ENCODE measurements at places on chromosomes 11 and 22.
A peak's percentile ranks its signal among the peaks of the same experiment; 100 is the strongest.

DNA sequence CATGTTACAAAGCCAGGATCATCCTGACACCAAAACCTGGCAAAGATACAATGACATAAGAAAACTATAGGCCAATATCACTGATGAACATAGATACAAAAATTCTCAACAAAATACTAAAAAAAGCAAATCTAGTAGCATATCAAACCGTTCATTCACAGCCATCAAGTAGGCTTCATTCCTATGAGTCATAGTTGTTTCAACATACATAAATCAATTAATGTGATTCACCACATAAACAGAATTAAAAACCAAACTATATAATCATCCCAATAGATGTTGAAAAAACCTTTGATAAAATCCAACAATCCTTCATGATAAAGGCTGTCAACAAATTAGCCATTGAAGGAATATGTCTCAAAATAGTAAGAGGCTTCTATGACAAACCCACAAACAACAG lies 1007.2 kb upstream of the RAG2 start:
- no peak for DNase-seq

- no peak for DNase-seq
These were observed 43.1 kb downstream of the CCDC73 start for GRCh38 chr11:32751381-32751780.

DNA sequence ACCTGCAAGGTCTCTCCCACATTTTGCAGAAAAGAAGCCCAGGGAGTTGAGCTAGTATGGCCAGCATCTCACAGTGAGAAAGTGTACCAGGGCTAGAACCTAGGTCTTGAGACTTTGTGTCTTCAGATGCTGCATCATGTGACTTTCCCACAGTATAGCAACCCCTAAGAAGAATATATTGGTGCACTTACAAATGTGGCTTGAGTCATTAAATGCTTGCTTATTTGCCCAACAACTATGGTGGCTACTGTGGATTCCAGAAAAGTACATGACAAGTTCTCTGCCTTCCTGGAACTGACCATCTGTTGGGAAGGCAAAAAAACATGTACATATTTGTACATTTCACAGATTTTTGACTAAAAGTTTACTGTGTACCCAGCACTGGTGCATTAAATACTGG lies 55.0 kb downstream of the POLD3 start:
- no peak for DNase-seq

DNA sequence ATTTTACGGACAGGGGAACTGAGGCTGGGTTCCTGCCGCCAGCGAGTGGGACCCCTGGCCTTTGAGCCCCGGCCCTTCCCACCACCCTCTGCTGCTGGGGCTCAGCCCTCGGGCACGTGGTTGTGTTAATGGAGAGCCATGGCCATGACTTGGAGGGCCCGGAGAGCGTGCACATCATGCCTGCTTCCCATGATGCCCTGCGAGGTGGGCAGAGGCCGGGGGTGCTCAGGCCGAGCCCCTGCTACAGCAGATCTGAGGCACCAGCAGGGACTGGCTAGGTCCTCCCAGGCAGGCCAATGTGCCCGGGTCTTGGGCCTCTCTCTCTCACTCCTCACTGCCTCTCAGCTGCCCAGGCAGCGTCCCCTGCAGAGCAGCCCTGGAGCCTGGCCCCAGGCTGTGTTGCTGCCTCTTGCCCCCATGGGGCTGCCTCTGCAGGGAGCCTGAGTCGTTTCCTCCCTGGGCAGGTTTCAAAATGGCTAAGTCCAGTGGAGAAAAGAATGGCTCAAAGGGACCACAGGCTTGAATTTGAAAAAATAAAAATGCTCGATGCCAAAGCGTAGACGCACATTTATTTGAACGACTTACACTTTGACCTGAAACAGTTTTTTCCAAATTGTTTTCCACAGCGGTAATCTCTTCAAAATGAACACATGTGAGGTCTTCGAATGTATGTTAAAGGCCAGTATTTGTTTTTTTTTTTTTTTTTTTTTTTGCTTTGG lies 72.6 kb upstream of the CLDN5 start:
- no peak for DNase-seq

- DNase-seq, result no peak
These were observed 42.0 kb downstream of the FEZ1 start for GRCh38 chr11:125454047-125454446.

- DNase-seq, result no peak
These were observed 106.7 kb downstream of the SIK3 start for GRCh38 chr11:116991491-116991890.

GRCh38 chr11:76613901-76614300 lies 56.6 kb downstream of the LRRC32 start:
- no peak for DNase-seq

DNA sequence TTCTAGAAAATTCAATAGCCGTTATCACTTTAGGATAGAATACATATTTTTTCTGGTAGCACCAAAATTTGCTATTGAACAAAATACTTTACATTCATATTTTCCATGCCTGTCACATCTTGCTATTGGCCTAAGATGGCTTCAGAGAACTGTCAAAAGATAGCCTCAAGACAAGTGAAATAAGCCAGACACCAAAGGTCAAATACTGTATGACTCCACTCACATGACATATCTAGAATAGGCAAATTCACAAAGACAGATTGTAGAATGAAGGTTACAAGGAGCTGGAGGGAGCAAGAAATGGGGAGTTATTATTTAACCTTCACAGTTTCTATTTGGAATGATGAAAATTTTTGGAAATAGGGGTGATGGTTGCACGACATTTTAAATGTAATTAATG lies 223.7 kb upstream of the ZC3H12C start:
- DNase-seq, result no peak

GRCh38 chr11:283405-284104 lies 5.3 kb downstream of the NLRP6 start:
- no peak for DNase-seq

DNA sequence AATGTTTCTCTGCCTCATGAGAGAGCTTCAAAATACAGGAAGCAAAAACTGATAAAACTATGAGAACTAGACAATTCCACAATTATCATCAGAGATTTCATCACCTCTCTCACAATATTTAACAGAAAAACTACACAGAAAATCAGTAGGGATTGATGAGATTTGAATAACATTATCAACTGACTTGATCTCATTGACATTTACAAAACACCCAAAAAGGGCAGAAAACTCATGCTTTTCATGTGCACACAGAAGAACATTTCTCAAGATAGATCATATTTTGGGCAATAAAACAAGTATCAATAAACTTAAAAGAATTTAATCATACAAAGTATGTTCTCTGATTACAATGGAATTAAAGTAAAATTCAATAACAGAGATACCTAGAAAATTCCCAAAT lies 35.6 kb downstream of the BTBD10 start:
- no peak for DNase-seq

DNA sequence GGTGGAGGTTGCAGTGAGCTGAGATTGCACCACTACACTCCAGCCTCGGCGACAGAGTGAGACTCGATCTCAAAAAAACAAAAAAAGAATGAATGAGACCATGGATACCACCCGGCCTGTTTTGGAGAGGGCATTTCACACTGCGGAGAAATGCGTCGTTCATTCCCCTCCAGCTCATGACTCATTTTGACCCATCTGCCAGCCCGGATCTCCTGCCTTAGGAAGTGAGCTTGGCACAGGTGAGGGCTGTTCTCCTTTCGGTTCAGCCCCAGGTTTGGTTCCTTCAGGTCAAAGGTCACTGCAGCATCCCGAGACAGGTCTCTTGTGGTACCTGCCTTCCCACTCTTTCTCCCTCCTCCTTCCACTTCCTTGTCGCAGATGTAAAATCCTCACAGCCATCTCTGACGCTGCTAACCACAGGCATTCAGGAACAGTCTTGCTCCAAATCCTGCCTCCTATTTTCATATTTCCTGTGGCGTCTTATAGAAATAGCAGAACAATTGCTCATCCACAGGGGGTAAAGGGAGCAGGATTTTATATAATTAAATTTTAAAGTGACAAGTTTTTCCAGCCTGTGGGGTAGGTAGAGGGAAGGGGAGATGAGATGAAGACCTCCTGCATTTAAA lies 517.9 kb downstream of the NTM start:
- DNase-seq, result no peak

GRCh38 chr22:24564376-24565058 lies 8.7 kb downstream of the SNRPD3 start:
- DNase-seq, result no peak

- DNase-seq, result no peak
These were observed 7.1 kb downstream of the MYEOV start for GRCh38 chr11:69301081-69301454.

- no peak for DNase-seq
These were observed 6.5 kb downstream of the TMEM25 start for GRCh38 chr11:118537409-118537980.

DNA sequence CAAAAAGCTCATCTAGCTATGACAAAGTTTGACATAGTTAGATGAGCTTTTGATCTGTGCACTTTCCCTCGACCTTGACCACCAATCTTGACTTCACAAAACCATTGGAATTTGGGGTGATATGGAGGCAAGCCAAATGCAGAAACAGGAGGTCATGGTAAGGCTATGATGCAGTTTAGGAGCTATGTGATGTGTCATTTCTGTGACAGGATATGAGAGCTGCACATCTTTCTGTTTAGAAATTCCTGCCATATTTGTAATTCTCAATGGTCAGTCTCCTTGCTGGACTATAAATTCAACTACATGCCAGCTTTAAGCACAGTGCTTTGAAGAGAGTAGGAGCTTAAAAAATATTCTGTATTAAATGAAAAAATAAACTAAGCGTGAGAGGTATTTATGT lies 12.9 kb downstream of the OR51B6 start:
- DNase-seq, result no peak

GRCh38 chr11:416757-417621 lies 2.2 kb upstream of the SIGIRR start:
- peak; percentile 69 for DNase-seq

GRCh38 chr11:111765320-111765983 lies 737 bp downstream of the PPP2R1B start:
- peak; percentile 45 for DNase-seq

DNA sequence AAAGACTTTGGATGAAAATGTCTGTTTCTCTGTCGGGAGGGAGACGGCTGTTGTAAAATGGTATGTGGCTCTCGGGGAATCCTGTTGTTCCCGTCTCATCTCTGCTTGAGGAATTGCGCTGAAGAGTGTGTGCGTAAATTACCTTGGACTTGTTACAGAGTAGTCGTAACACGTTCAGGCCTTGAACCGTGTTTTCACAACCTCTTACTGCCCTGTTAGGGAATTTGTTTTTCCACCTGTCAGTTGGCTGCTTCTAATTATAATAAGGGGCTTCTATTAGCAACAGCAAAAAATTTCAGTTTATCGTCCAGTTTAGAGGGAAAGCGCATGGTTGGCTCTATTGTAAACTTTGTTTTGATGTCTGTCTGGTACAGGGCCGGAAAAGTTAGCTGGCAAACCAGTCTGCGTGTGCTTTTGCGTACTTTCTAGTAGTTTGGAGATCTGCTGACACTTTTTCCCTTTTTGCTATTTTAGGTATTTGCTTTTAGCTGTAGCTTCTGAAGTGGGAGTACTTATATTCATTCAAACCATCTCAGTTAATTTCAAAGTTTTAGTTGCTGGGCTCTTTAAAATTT lies 1.5 kb downstream of the HIPK3 start:
- peak; percentile 58 for DNase-seq

- no peak for DNase-seq
These were observed 48.8 kb downstream of the EXT2 start for GRCh38 chr11:44143987-44144909.

DNA sequence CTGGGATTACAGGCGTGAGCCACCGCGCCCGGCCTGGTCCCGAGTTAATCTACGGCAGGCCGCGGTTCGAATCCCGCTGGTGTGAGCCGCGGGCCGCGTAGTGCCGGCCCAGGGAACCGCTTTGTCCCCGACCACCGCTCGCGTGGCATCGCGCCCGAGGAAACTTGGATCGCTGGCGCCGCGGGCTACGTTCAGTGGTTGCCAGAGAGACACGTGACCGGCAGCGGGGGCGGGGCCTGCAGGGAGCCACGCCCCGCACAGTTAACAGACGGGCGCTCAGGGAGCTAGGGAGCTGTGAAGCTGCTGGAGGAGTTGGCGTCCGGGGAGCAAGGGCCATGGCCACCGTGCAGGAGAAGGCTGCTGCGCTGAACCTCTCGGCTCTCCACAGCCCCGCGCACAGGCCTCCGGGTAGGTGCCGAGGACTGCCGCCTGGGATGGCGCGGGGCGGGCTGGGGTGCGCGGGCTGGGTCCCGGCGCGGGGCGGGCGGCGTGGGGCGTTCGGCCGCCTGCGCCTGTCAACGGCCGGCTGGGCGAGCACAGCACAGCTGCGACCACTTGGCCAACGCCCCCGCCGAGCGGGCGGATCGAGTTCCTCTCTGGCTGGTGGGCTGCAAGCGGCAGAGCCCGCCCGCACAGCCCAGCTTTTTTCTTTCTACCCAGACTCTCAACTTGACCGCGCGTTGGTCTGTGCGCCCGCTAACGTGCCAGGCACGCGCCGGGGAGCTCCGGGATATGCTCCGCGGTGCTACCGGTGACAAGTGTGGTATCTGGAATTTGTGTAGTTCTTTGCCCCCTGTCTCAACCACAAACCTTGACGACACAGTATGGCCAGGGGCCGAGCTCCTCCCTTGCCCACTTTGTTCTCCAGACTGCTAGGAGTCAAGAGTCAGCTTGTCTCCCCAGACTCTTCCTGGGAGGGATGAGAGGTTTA lies at the start of gene DEPDC7:
TSS of gene DEPDC7 (plus strand) at position 258 of the 931 bp plus-strand sequence. CDS start at position 336, 78 bp downstream.
- DNase-seq, result no peak

DNA sequence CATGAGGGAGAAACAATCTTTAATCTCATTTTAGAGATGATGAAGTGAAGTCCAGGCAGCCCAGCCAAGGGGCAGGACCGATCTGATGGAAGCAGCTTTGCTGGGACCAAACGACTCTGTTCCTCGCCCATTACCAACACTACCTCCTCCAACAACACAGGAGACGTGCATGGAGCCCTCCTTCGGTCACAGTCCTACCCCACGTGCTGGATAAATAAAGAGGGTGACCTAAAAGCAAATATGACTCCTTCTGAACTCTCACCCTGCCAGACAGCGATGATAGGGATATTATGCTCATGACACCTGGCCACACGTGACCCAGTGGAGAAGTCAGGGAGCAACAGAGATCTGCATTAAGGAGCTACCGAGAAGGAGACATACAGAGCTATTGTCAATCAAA lies 26.0 kb downstream of the SCGB1A1 start:
- no peak for DNase-seq

Measured in RPMI8226 (cell line).